T1000 (cell line): ENCODE measurements at places on chromosomes 6 and 20.

GRCh38 chr6:165876588-165876987 is 213.5 kb upstream of the PDE10A start:
- no peak for DNase-seq

DNA sequence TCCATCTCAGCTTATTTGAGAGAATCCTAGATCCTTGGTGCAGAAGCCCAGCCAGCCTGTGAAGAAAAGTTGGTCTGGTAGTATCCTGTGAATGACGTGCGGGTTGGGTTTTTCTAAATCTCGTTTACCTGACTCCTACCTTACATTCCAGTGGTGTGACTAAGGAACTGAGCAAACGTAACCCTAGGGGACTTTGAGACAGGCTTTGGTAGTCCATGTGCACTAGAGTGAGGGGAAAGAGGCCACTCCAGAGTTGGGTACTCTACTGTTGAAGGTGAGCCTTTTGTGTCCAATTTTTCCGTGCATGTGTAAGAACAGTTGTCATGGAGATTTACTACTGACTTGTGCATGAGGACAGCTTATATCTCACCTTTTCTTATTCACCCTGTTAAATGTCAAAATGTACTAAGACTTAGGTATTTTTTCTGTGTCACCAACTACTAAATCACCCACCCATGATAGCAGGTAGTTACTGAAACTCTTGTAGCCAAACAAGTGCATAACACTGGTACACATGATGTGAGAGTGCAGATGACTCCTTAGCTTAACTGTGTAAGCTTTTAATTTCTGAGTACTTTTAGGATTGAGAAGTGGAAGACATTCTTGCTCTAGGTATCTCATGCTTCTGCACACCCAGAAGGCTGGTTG is 26.3 kb upstream of the PLCG1 start:
- DNase-seq: no peak

GRCh38 chr6:160781298-160781697 is 79.3 kb downstream of the PLG start:
- DNase-seq: no peak

GRCh38 chr20:62370807-62371587 is 3.9 kb upstream of the LAMA5 start:
- no peak for DNase-seq

- no peak for DNase-seq
Observed at GRCh38 chr6:116200619-116201249, 53.1 kb downstream of the TSPYL4 start.

DNA sequence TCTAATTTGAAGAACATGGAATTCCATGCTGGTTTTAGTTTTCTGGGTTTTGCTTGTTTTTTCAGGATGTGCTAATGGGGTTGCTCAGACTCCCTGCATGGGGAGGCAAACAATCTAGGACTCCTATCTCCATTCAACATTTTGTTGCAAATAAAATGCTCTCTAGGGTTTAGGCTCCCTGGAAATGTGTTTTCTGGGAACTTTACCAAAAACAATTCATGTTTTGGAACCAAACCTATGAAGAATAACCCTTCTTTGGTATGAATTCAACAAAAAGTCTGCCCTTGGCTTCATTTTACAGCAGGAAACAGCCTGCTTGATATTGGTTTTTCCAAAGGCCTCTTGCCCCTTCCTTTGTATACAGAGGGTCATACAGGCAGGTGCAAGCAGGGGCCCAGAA is 217.7 kb downstream of the FOXA2 start:
- no peak for DNase-seq
